ENCODE measurements at places on chromosomes 6 and 20.

- DNase-seq: peak; percentile 74
These were observed 15.2 kb upstream of the ROS1 start for GRCh38 chr6:117440706-117441525.

DNA sequence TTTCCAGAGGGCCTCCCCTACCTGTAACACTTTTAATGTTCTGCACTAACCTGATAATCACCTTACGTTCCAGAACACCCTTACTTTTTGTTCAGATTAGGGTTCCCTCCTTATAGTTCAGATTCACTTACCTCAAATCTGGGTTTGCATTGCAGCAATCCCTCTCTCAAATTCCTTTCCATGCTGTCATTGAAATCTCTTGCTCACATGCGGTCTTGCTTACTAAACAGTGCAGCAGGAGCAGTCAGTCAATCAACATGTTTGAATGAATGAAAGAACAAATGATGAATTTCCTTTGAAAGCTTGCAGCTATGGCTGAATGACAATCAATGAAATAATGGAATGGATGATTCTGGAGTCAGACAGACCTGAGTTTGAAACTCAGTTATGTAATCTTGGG lies 200.1 kb downstream of the HIVEP2 start:
- DNase-seq: peak; percentile 22

GRCh38 chr20:4006640-4007039 lies 8.7 kb downstream of the RNF24 start:
- no peak for DNase-seq

DNA sequence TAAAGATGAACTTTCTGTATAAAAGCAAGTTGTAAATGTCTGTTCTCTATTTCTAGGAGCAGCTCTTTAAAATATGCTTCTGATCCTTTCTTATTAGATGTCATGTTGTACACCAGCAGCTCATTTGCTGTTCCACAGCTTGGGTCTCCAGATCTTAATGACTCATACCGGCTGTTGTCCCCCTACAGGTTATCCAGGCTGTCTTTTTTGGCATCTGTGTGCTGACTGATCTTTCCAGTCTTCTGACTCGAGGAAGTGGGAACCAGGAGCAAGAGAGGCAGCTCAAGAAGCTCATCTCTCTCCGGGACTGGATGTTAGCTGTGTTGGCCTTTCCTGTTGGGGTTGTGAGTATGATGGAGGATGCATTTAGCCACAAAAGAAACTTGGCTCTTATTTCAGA lies 76.0 kb downstream of the AIG1 start:
- no peak for DNase-seq

DNA sequence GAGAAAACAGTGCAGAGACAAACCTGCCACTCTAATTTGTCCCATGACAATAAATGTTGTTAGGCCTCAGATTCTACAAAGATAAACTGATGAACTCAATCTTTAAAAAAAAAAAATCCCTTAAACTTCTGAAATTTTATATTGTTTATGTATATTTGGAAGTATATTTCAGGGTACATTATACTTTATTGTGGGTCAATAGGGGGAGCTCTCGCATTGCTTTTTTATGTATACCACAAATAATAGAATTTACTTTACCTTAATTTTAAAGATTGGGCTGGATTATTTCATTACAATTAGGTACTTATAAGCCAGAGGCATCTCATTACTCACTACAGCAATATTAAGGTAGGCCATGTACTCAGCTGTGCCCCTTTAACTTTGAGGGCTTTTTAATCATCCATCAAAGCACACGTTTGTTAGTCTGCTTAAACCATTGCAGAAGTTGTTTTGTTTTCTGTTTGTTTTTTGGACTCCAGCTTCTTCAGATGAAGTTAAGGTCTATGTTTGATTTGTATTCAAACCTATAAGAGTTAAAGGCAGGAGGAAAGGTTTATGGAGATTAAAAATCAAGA lies 56.3 kb upstream of the EYA4 start:
- DNase-seq: peak; percentile 9

DNA sequence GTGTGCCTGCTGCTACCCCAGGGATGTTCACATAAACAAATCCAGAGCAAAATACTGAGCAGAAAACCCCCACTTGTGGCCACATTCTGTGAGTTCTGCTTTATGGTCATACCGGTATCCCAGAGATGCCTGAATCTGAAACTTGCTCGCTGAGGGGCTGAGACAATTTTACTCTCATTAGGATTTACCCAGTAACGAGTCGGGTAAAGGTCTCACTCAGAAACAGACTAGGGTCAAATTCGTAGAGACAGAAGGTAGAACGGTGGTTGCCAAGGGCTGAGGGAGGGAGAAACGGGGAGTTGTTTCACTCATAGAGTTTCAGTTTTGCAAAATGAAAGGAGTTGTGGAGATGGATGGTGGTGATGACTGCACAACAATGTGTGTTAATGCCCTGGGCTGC lies 45.4 kb upstream of the NKX2-2 start:
- no peak for DNase-seq

DNA sequence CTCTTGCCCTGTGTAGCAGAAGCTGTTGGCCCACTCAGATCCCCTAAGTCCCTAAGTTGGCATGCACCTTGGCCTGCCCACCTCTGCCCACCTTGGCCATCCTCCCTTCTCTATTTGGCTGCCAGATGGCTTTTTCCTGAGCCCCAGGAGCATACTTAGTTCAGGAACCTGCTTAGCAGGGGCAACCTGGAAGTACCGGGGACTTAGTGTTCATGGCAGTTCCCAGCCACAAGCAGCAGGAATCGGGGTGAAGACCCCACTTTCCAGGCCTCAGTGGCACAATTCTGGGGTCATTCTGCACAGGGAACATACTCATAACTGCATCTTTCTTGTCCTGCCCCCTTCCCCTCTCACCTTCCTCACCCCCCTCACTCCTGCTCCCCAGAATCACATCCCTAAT lies 158.0 kb upstream of the PMEPA1 start:
- no peak for DNase-seq

DNA sequence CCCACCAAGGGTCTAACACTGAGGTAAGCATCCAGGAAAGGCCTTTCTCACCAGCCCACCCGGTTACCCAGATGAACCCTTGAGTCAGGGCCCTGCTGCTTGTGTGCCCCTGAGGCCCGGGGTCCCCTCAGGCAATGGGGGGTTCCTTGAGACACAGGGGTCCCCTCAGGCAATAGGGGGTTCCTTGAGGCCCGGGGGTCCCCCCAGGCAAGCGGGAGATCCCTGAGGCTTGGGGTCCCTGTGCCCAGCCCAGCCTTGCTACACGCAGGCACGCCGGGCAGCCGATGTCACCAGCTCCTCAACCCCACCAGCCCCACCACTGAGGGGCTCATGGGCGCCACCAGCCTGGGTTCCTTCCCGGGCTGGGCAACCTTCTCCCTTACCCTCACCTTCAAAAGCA lies 247.2 kb downstream of the TTLL2 start:
- DNase-seq: no peak

DNA sequence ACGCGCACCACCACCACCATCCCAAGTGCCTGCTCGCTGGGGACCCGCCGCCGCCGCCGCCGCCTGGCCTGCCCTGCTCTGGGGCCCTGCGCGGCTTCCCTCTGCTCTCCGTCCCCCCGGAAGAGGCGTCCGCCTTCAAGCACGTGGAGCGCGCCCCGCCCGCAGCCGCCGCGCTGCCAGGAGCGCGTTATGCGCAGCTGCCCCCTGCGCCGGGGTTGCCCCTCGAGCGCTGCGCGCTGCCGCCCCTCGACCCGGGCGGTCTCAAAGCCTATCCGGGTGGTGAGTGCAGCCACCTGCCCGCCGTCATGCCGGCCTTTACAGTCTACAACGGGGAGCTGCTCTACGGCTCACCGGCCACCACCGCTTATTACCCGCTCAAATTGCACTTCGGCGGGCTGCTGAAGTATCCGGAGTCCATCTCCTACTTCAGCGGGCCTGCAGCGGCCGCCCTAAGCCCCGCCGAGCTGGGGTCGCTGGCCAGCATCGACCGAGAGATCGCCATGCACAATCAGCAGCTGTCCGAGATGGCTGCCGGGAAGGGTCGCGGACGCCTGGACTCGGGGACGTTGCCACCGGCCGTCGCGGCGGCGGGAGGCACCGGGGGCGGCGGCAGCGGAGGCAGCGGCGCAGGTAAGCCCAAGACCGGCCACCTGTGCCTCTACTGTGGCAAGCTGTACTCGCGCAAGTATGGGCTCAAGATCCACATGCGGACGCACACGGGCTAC lies 7.2 kb downstream of the PRDM13 start:
- no peak for DNase-seq

- peak; percentile 64 for DNase-seq
These were observed 113.6 kb downstream of the ARID1B start for GRCh38 chr6:156890627-156891314.

DNA sequence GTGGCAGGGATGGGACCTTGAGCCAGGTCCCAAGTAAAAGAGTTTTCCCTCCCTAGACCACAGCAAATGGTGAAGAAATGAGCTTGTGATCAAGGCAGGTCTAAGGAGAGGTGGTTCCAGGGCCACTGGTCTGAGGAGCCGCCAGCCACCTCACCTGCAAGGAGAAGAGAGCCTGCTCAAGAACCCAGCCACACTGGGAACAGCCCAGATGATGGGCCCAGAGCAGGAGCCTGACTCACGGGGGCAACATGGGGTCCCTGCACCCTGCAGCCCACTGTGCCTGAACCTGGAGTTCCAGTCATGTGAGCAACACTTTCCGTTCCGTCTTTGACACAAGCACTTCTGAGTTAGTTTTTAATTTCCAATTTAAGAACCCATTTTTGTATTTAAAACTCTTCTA lies 204.5 kb upstream of the CDH4 start:
- DNase-seq: no peak

GRCh38 chr6:44217332-44218143 lies 812 bp downstream of the MYMX start:
- peak; percentile 59 for DNase-seq

- no peak for DNase-seq
These were observed 62.7 kb upstream of the SLC2A12 start for GRCh38 chr6:134114918-134115714.

- peak; percentile 75 for DNase-seq
These were observed 26.7 kb downstream of the SAYSD1 start for GRCh38 chr6:39088331-39088730.

Data from renal cortical epithelial cell (primary cell).